Activated CD4-positive, alpha-beta T cell treated with anti-CD3 and anti-CD28 coated beads, Interleukin-2, amount 10 ng/mL, durations not matched to agents 7 days and 5 days (primary cell): ENCODE measurements at places on chromosomes 3 and 15. TPM values are rescaled to one million over a fixed set of nuclear protein-coding genes. Genes with fewer than 3 reads are reported as not detected.

- no peak for DNase-seq
Observed at GRCh38 chr3:123386477-123387040, 62.3 kb downstream of the ADCY5 start.

GRCh38 chr15:68596691-68597090, 17.9 kb downstream of the CORO2B start:
- no peak for DNase-seq

DNA sequence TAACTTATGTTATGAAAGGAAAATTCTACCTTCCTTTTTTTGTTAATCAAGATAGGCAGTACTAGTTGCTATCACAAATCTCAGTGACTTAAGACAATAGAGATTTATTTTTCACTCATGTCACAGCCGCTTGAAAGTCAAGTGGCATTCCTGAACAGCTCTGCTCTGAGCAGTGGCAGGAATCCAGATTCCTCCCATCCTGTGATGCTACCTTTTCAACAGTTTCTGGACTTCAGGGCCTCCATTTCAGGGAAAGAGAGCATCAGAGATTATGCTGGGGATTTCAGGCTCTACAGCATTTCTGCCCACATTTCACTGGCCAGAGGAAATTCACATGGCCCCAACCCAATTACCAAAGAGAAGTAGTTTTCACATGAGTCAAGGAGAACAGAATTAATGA, 83.4 kb downstream of the IL1RAP start:
- DNase-seq = no peak

DNA sequence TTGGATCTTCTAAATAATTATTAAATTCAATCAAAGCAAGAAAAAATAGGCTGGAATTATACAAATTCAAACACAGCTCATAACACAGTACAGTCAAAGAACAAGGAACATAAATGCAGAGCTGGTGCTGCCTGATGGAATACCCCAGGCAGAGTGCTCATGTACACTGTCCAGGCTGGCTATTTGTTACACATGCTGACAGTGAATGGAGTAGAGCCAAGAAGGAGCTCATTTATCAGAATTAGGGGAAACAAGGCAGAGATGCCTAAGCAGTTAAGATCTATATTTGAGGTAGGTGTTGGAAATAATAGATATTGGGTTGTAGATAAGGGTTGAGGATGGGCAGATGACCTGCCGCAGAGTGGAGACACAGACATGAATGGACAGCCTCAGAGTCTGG, 788.2 kb upstream of the ARPP21 start:
- DNase-seq = no peak

DNA sequence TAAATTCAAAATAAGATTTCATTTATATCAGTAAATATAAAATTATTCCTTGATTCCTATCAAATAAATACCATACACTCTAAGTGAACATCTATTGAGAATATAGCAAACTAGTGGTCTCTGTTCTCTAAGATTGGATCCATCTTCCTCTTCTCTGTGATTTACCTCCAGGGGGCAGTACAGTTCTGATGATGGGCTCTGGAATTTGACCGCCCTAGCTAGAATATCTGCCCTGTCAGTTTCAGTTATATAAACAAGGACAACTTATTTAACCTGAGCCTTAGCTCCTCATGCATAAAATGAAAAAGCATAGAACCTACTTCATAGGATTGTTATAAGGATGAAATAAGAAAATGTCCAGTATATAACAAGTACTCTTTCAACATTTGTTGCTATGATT, 171.1 kb upstream of the CCDC54 start:
- peak; percentile 13 for DNase-seq

DNA sequence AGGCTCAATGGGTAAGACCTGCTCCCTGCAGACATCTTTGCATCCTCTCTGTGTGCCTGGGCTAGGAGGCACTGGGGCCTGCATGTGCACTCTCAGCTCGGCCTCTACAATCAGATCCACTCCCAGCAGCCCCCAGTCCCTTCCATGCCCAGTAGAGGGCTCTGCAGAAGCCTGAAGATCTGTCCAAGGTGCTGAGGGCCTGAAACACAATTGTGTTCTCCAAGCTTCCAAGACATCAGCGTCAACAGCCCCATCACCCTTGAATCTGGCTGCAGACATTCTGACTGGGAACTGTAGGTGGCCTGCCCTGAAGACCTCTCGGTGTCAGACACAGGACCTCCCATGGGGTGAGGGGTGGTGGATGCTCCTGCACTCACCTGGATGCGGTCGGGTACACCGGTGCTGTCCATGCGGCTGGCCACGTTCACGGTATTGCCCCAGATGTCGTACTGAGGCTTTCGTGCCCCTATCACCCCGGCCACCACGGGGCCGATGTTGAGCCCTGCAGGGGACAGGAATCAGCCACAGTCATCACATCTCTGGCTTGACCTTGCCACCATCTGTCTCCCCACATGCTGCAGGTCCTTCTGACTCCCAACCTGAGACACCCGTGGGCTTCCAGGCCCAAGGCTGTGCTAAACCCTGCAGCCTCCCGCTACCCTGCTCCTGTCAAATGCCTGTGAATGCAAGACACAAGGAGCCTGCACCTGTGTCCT, 84.7 kb downstream of the SEC22A start:
- DNase-seq = peak; percentile 68

DNA sequence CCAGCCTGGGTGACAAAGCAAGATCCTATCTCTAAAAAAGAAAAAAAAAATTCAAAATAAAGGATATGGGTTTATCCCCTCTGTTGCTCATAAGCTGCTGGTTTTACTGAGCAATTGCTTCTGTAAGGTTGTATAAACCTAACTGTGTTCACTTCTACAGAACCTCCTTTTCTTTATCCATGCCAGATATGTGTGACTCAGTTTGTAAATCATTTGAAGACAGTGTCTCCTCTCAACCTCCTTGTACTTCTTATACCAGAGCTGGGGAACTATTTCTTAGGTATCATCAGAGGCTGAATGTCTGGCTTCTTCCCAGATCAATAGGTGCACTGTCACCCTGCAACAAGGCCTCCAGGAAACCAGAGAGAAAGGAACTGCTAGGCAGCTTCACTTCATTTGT, 273.8 kb downstream of the CD47 start:
- no peak for DNase-seq

DNA sequence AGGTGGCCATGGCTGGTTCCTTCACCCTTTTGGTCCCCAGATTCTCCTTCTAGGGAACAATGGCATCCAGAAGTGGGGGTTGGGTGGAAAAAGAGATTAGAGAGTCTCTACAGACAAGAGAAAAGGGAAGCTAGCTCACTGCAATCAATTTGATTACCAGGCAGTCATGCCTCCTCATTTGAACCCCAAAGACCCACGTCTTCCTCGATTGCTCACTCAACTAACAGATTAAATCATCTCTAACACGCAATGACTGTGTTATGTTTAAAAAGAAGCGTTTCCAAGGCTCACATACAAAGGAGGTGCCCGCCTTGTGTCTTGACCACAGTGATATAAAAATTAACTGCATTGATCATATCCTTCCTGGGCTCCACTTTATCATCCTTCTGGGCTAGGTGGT, 57.6 kb downstream of the BHLHE40 start:
- DNase-seq = no peak

GRCh38 chr3:155853214-155854140, 750 bp downstream of the SLC33A1 start:
- peak; percentile 33 for DNase-seq

GRCh38 chr3:99872923-99873254, 55.2 kb downstream of the CMSS1 start:
- peak; percentile 31 for DNase-seq

DNA sequence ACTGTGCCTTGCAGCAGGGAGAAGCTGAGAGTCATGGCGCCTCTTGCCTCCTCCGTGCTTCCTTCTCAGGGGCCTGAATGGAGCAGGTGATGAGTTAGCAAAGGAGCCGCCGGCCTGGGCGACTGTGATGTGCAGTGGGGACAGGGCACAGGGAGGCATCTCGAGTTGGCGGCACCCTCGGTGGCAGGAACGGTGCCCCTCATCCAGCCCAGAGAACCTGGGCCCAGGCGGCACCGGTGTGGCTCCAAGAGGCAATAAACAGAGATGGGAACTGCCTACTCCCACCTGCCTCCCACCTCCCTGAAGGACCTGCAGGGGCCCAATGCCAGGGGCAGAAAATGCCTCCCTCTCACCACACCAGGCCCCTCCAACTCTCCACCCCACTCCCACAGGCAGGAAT, 6.2 kb downstream of the SLC41A3 start:
- DNase-seq = no peak

- no peak for DNase-seq
Observed at GRCh38 chr15:81225161-81225671, 28.5 kb downstream of the IL16 start.

HCLS1 gene
- total RNA-seq = 339 TPM

- no peak for DNase-seq
Observed at GRCh38 chr3:106593381-106593780, 724.6 kb upstream of the CBLB start.

CEP152 gene
- 38.0 TPM for total RNA-seq

- no peak for DNase-seq
Observed at GRCh38 chr3:99945328-99945995, 127.8 kb downstream of the CMSS1 start.

GRCh38 chr3:191005790-191006189, 143.3 kb upstream of the GMNC start:
- no peak for DNase-seq

- no peak for DNase-seq
Observed at GRCh38 chr3:45071075-45071474, 45.0 kb downstream of the CLEC3B start.

- DNase-seq = no peak
Observed at GRCh38 chr3:11250902-11251806, 21.0 kb upstream of the ATG7 start.
